Left ventricle myocardium superior (tissue), 1 donor: ENCODE measurements at places on chromosomes 7 and 10. TPM values are rescaled to one million over a fixed set of nuclear protein-coding genes. Genes with fewer than 3 reads are reported as not detected.

The EPO gene
- total RNA-seq = not detected

The RRP12 gene
- total RNA-seq = 11.6 TPM

DNA sequence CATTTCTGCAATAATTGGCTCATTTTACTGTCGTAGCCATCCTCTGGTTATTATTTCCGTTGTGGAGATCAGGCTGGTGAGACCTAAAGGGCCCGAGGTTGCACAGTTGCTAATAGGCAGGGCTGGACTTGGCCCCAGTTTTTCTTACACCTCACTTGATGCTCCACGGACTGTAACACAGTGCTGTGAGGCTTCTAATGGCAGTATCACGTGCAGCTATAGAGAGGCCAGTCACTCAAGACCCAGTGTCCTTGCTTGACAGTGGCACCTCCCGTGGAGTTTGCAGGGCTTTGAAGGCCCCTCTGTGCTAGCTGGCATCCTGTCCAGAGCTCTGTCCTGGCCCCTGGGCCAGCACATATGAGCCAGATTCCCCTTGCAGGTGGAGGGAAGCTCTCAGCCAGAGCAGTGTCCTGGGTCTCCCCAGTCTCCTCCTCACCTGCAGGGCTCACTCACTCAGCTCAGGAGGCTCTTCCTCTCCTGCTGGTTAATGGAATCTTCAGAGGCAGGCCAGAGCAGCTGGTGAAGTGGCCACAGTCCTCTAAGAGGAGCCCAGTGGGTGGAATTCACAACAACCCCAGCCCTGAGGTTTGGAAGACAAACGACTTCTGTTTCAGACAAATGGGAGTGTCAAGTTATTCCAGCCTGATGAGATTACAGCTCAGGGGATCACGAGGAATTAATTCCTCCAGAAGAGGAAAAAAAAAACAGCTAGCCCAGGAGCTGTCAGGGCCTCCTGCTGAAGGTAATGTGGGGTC, 114.2 kb upstream of the FAM180A start:
- no peak for DNase-seq

DNA sequence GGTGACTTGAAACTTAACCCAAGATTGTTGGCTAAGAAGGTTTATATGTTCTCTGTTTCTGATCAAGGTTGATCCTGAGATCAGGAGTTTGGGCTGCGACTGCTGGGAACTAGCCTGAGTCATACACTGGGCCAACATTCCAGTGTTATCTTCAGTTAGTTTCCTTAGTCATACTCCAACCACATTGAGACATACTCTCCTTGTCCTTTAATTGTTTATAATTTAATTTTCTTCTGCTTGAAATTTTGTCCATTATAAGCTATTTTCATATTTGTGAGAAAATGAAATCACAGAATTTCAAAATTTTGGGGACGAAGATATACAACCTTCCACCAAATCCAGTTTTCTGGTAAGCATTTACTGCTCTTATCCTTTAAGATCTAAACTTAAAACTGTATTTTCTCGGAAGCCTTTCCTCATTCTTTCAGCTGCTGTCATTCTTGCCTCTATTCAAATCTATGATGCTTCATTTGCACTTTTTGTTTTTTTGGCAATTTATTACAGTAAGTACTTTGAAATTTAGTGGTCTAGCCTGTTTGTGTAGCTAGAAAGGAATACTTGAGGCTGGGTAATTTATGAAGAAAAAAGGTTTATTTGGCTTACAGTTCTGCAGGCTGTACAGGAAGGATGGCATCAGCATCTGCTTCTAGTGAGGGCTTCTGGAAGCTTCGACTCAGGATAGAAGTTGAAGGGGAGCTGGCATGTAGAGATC, 63.4 kb upstream of the POT1 start:
- DNase-seq = no peak

DNA sequence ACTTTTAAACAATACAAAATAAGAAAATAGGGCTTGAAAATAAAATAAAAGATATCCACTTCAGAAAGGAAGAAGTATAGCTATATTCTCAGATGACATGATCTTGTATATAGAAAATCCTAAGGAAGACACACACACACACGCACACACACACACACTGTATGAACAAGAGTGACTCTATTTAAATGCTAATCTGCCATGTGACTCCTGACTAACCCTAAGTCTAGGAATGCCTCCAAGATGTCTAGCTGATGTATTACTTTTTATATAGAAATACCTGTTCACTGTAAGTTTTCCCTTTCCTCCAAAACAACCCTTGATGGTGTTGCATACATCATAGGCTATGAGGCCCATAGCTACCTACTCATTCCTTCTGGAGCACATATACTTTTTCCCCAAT, 173.1 kb upstream of the LRRTM3 start:
- DNase-seq = no peak

DNA sequence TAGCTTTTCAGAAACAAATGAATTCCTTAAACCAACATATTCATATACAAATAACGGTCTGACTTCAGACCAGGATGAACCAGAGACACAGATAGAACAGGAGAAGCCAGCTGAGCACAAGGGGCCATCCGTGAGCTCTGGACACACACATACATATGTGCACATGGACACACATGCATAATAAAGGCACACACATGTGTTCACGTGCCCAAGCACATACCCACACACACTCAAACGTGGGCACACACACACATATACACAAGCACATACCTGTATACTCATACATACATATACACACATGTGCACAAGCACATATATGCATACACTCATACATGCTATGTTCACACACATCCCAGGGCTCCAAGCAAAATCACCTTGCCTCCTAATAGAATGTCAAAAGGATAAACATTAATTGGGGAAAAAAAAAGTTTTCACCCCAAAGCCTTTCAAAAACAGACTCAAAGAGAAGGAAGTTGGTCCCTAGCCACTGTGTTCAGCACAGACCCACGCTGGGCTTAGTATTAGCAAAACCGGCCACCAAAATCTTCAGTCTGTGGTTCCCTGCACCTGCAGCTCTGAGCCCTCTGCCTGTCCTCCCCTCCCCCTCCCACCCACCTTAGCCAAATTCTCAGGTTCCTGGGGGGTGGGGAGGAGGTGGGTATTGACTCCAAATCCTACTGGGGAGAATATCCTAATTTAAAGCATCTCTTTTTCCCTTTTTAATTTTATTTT, 100.4 kb upstream of the MACROH2A2 start:
- no peak for DNase-seq

- DNase-seq = no peak
Measured at GRCh38 chr10:79333513-79333912, 13.8 kb upstream of the PPIF start.

- no peak for DNase-seq
Measured at GRCh38 chr7:95476072-95476847, 9.5 kb upstream of the ASB4 start.

GRCh38 chr7:108463613-108464012, 7.4 kb upstream of the NRCAM start:
- DNase-seq = no peak

DNA sequence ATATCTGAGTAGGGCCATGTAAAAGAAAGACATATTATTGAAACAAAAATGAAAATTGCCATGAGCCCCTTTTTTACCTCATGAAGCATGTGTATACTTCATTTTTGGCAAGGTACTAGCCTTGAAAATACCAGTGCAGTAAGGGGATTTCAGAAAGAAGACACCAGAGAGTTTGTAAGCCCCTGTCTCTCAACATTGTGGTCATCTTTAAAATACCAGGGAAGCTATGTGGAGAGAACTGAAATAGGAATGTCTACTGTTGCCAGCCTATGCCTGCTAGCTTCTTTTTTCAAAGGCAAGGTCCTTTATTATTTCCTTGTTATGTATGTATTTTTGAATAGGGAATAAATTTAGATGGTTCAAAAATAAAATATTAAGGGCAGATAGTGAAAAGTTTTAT, 57.8 kb downstream of the CASD1 start:
- no peak for DNase-seq
